ENCODE measurements at places on chromosomes 5 and 9. TPM values are rescaled to one million over a fixed set of nuclear protein-coding genes. Genes with fewer than 3 reads are reported as not detected.

- DNase-seq, result no peak
Observed at GRCh38 chr5:53994148-53994547, 316.2 kb downstream of the ARL15 start.

DNA sequence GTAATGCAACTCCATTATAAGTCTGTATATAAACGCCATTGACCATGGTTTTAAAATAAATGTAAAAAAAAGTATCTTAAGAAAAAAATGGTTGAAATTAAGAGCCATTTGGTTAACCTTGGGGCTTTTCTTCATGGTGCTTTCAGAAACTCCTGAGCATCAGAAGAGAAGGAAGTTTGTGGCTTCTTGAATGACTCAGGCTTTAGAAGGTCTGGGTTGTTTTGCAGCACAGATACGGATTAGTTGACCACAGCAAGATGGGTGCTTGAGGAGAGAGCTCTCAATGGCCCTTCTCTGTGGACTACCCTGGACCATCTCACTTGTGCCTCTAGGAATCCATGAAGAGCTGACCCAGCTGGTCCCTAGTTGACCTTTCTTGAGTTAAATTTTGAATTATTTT is 189.5 kb downstream of the TMEM38B start:
- DNase-seq, result no peak

GRCh38 chr5:115809946-115810345 is 6.5 kb downstream of the CDO1 start:
- DNase-seq, result no peak

DNA sequence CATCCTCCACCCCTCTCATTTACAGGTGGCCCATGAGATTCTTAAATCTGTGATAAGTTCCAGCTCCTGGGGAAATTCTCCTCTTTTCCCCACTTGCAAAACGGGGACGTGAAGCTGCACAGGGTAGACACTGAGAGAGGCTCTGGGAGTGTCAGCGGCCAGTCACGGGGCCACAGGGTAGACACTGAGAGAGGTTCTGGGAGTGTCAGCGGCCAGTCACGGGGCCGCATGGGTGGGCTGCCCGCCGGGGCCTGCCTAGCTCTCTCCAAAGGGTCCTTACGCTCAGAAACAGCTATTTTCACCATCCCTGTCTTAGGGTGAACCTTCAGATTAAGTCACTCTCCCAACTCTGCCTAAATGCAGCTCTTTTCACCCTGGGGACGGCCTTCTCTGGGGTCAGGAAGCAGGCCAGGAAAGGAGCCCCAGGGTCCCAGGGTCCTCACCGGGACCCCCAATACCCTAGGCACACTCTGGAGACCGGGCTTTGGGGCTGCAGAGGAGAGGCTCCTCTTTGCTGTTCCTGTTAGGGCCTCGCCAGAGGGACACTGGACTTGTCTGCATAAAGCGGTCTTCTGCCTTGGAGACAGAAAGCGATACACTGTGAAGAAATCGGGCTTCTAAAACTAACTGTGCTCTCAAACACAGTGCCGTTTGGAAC is 1.5 kb downstream of the FAM78A start:
- no peak for DNase-seq

DNA sequence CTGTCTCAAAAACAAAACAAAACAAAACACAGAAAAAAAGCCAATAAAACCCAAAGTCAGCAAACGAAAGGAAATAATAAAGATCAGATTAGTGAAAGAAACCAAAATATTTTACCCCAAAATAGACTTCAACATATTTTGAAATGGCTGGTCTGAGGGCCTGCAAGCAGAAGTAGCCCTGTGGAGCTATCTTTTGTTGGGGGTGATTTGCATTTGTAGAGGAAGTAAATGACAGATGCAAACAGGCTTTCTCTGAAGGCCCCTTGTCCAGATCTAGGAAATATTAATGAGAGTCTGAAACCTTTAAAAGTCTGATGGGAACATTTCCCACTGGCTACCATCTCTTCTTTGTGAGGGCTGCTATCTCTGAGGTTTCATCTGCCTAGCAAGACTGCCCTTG is 74.0 kb downstream of the GCNT4 start:
- no peak for DNase-seq

- no peak for DNase-seq
Observed at GRCh38 chr5:136070486-136071285, 41.9 kb downstream of the TGFBI start.

- DNase-seq, result no peak
Observed at GRCh38 chr5:113029614-113030013, 53.0 kb downstream of the DCP2 start.

DNA sequence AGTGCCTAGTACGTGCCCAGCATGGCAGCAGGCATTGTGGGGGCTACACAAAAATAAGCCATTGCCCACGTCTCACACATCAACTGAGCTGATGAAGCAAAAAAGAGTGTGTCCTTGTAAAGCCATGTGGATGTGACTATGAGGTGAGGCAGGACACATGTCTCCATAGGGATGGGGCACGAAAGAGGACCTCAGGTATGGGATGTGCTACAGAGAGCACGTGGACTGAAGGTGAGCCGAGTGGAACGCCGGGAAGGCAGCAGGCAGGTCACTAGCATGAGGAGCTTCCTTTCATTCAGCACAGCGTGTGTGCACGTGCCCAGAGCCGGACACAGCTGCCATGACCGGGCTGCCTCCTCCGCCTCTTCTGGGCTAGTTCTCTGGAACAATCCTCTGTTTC is 429.8 kb downstream of the SPOCK1 start:
- DNase-seq, result no peak

DNA sequence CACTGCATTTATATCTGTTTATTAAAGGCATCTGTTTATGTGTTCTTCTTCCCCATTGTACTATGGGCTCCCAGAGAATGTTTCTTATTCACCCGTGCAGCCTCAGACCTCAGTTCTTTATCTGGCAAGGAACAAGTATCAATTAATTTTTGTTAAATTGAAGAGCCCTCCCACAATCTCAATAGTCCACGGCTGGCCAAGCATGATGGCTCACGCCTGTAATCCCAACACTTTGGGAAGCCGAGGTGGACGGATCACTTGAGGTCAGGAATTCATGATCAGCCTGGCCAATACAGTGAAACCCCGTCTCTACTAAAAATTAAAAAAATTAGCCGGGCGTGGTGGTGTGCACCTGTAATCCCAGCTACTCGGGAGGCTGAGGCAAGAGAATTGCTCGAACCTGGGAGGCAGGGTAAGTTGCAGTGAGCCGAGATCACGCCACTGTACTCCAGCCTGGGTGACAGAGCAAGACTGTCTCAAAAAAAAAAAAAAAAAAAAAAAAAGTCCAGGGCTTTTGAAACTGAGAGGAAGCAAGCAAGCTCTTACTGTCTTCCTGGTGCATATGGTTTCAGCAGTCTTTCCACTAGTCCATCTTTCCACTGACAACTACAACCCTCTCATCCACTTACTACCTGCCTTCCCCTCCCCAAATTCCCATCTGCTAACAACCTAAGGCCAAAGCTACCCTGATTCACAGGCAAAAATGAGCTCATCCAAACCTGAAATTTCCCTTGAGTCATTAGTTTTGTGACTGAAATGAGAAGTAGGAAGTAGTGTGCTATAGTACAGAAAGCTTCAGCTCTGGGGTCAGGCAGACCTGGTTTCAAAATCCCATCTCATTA is 2.3 kb upstream of the HK3 start:
- DNase-seq, result no peak

DNA sequence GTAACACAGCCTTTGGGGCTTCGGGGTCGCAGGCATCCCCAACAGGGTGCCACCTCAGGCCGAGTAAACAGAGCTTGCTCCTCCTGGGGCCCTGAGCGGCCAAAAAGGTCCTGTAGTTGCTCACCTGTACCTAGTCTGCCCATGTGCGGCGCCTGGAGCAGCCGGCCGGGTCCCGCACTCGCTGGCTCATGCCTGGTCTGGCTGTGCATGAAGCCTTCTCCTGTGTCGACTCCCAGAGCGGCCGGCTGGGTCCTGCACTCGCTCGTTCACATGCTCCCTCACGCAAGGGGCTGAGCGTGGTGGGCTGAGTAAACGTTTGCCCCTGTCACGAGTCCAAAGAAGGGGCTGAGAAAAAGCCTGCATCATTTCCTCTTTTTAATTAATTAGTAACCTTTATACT is 162.4 kb upstream of the TUT7 start:
- DNase-seq, result no peak

GRCh38 chr5:177475563-177476427 is 2.4 kb upstream of the DBN1 start:
- no peak for DNase-seq

- no peak for DNase-seq
Observed at GRCh38 chr9:121292801-121293241, 24.9 kb downstream of the GSN start.

DNA sequence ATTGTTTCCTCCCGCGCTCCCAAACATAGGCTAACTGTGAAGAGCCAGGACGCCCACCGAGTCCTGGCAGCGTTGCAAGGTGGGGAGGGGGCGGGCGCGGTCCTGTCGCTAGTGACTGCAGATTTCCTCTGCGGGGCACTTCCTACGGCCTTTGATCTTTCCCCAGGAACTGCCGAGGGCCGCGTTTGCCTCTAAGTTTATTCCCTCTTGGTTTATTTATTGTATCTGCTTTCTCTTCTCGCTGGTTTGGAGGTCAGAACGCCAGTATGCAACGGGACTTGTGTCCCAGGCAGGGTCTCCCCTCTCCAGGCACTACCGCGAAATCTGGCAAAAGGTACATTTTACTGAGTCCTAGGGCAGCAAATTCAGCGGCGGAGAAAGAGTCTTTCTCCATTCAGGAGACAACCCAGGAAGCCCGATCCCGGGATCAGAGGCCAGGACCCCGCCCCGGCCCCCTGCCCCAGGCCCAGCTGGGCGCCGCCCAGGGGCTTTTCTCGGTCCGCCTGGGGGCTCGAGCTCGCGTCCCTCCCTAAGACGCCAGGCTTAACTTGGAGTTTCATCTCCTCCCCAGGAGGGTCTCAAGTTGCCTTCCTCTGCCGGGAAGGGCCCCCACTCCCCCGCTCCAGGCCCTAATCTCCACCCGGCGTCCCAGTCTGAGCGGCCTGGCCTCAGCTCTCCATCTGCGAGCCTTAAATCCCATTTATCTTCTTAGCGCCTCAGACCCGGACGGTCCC is 884 bp upstream of the EGFLAM start:
- DNase-seq, result no peak

DNA sequence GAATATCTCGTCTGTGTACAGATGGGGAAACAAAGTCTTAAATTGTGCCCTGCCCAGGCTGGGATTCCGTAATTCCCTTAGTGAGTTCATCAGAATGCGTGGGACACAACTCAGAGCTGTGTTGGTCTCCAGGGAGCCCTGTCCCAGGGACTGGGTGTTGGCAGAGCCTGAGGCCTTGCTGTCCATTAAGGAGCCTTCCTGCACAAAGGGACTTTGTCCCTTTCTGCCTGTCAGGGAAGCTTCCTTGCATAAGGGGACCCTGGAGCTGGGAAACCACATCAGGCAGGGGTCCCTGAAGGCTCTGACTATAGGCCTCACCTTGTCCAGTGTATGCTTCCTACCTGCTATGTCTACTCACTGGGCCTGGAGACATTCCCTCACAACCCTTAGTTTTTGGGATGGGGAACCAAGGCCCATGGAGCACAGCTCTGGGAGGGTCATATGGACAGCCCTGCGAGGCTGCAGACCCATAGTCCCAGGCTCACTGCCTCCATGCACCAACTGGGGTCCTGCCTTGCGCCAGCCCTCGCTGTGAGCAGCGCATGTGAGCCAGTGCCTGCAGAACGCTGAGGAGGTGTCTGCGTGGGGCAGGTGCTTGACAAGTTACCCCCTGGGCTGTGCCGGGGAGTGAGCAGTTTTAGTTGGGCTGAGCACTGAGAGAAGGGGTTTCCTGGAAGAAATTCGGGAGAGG is 1.6 kb downstream of the CARD19 start:
- no peak for DNase-seq

DNA sequence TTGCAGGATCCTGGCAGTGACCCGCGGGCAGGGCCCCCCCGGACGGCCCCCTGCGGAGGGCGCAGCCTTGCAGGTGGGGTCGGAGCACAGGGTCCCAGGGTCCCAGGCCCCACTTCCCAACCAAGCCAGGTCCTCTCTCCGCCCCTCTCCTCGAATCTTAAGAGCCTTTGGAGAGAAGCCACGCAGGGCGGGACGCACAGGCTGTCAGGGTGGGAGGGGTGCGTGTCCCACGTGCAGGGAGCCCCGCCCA is 18.4 kb upstream of the EGFL7 start:
- DNase-seq, result peak; percentile 34

DNA sequence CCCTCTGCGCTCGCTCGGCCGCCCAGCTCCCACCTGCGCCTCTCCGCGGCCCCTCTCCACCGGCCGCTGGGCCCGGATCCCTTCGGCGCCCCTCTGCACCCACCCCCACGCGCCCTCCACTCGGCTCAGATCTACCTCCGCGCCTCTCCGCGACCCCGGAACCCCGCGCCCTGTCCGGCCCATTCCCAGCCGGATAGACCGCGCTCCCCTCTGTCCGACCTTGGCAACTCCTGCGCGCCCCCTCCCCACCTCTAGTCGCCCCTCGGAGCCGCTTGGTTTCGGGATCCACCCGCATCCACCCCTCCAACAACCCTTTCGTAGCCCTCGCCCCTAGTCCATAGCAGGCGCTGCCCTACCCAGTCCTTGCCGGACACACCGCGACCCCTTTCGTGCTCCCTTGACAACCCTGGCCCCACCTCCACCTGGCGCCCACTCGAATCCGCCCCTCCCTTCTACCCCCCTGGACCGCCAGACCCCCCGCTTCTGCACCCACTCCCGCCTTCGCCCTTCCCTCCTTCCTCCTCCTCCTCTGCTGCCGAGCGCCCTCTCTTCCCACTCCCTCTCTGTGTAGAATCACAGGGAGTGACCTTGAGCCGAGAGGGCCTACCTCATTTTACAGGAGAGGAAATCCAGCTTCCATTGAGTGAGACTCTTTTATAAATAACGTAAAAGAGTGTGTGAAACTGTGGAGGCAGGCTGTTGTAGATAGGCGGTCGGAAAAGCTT is 525 bp upstream of the AK3 start:
- peak; percentile 51 for DNase-seq

DNA sequence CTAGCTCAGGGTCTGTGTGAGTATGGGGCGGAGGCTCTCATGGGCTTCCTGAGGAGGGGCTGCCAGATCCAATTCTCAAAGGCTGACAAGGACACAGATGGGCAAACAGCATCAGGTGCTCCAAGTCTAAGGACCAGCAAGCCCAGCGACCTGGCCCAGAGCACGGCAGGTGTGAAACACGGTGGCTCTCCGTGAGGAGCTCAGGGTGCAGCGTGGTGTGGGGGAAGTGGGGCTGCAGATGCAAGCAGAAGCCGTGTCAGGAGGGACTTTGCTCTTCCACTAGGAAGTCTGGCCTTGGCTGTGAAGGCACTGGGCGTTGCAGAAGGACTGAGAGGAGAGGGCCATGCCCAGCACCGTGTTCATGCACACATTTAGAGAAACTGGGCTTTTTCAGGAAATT is 420.0 kb downstream of the GADD45G start:
- DNase-seq, result no peak

- no peak for DNase-seq
Observed at GRCh38 chr9:10697044-10697443, 84.2 kb upstream of the PTPRD start.

The GABRA6 gene
- not detected for total RNA-seq

The LCN6 gene
- not detected for total RNA-seq

The PPP3R2 gene
- not detected for total RNA-seq

The DRD1 gene
- total RNA-seq, result 0.80 TPM

The GNA14 gene
- total RNA-seq, result 0.47 TPM

The CNTNAP3B gene
- total RNA-seq, result 3.3 TPM

The BNC2 gene
- total RNA-seq, result 3.9 TPM

The ADGRV1 gene
- total RNA-seq, result 2.2 TPM

The IFNK gene
- not detected for total RNA-seq

The SLF1 gene
- 15.3 TPM for total RNA-seq

The RICTOR gene
- 30.1 TPM for total RNA-seq

The TLN1 gene
- 83.0 TPM for total RNA-seq

The CKS2 gene
- 245 TPM for total RNA-seq
